Common myeloid progenitor, CD34-positive (primary cell): ENCODE measurements at places on chromosomes 7 and 10.

DNA sequence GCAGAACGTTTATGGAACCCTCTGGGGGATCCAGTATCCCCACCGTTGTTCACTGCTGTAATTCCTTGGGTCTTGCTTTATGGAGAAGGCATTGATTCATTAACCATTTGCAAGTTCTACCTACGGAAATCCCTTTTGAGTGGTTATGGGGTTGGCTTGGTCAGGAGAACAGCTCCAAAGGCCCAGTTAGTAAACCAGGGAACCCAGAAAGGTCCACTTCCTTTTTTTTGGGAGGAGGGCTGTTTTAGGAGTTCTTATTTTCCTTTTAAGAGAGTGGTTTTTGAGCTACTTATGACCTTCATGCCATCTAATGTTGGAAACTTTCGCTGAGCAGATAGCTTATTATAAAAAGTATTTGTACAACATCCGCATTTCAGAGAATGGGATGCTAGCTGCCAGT lies 1.3 kb downstream of the POR start:
- H3K27me3 ChIP-seq: no peaks in the 10 kb centered on the region
- no peaks in the 10 kb centered on the region for H3K36me3 ChIP-seq
- H3K27ac ChIP-seq: no peak overlapping the region
- peaks cover 5% of the 10 kb centered on the region for H3K4me1 ChIP-seq

DNA sequence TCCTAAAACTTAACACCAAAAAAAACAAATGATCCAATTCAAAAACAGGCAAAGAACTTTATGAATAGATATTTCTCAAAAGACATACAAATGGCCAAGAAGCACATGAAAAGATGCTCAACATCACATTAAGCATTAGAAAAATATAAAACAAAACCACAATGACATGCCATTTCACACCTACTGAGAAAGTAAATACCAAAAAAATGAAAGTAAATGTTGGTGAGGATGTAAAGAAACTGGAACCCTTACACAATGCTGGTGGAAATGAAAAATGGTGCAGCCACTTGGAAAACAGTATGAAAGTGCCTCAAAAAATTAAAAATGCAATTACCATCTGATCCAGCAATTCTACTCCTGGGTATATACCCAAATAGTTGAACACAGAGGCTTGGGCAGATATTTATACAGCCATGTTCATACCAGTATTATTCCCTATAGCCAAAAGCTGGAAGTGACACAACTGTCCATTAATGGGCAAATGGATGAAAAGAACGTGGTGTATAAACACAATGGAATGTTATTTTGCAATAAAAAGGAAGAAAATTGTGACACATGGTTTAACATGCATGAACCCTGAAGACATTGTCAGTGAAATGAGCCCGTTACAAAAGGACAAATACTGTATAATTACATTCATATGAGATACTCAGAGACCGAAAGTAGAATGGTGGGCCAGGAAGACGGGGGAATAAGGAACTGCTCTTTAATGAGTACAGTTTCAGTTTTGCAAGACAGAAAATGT lies 89.0 kb downstream of the JMJD1C start:
- peaks cover 1% of the 10 kb centered on the region for H3K36me3 ChIP-seq
- no peak overlapping the region for H3K27ac ChIP-seq
- peak; percentile 13 for DNase-seq
- H3K4me3 ChIP-seq: no peak overlapping the region

GRCh38 chr7:96663457-96663856 lies 46.2 kb downstream of the SEM1 start:
- peaks cover 5% of the 10 kb centered on the region for H3K4me1 ChIP-seq
- H3K4me3 ChIP-seq: no peak overlapping the region
- H3K36me3 ChIP-seq: no peaks in the 10 kb centered on the region
- no peak overlapping the region for H3K27ac ChIP-seq

- H3K27me3 ChIP-seq: no peaks in the 10 kb centered on the region
- H3K4me3 ChIP-seq: no peak overlapping the region
- DNase-seq: no peak
- no peaks in the 10 kb centered on the region for H3K4me1 ChIP-seq
Observed at GRCh38 chr7:155261031-155261985, 36.4 kb upstream of the INSIG1 start.

- H3K36me3 ChIP-seq: no peaks in the 10 kb centered on the region
- no peak for DNase-seq
- H3K4me3 ChIP-seq: no peak overlapping the region
- H3K27ac ChIP-seq: no peak overlapping the region
- H3K27me3 ChIP-seq: no peaks in the 10 kb centered on the region
Observed at GRCh38 chr7:10919923-10920322, 53.7 kb upstream of the PHF14 start.

GRCh38 chr10:83287374-83287773 lies 851.9 kb upstream of the GHITM start:
- H3K27ac ChIP-seq: no peak overlapping the region
- no peaks in the 10 kb centered on the region for H3K36me3 ChIP-seq
- no peak for DNase-seq
- no peaks in the 10 kb centered on the region for H3K27me3 ChIP-seq
- H3K4me3 ChIP-seq: no peak overlapping the region

- H3K27ac ChIP-seq: no peak overlapping the region
- H3K27me3 ChIP-seq: no peaks in the 10 kb centered on the region
- H3K4me1 ChIP-seq: peaks cover 7% of the 10 kb centered on the region
Observed at GRCh38 chr7:115124409-115124939, 202.6 kb downstream of the MDFIC start.

DNA sequence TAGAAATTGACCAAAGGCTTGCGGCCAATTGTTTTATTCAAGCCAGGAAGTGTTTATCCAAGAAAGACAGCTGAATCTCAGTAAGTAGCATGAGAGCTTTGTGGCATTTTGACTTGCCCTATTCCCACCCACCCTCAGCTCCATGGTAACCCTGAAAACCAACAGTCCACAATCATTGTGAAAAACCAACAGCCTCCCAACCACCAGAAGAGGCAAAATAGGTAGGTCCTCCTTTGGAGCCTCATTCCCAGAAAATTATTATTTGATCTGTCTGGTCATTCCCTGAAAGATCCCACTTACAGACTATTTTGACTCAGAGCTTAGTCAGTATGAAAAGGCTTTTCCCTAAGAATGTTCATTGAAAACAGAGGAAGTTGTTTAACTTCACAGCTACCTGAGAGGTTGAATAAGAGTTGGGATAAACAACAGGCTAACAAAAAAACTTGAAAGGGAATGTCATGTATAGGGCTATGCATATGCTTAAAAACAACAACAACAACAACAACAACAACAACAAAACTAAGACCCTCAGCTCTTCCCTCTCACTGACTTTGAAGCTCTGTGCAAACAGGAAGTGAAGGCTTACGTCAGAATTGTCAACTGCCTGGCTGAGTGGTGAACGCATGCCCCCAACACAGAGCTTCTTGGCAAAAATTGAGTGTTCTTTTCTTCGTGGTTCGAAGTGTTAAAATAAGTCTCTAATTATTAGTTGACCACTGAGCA lies 11.2 kb downstream of the KPNA7 start:
- no peak overlapping the region for H3K27ac ChIP-seq
- no peak overlapping the region for H3K4me3 ChIP-seq
- no peaks in the 10 kb centered on the region for H3K27me3 ChIP-seq

DNA sequence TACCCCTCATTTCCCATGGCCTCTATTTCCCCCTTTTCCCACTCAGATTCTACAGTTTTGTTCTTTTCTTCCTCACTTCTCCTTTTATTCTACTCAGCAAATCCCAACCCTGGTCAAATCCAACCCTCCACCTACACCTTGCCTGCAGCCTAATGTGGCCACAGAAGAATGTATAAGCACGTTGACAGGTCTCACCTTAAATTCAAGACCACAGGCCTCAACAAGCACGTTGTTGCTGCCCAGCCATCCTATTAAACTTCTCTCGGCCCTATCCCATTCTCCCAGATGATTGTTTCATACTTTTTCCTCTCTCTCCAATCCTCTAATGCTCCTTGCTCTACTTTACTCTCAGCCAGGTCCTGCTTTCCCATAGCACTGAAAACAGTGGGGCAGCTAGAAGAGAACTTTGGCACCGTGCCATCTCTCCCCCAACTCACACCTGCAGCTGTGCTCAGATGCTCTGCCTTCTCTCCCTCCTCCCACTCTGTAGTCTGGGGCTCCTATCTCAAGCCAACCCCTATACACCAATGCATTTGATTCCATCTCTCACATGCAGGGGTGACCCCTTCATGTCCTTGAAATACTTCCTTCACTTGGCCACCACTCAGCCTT lies 6.8 kb upstream of the EIF3A start:
- no peaks in the 10 kb centered on the region for H3K36me3 ChIP-seq
- H3K4me3 ChIP-seq: no peak overlapping the region
- no peak overlapping the region for H3K27ac ChIP-seq
- DNase-seq: no peak
- no peaks in the 10 kb centered on the region for H3K27me3 ChIP-seq

DNA sequence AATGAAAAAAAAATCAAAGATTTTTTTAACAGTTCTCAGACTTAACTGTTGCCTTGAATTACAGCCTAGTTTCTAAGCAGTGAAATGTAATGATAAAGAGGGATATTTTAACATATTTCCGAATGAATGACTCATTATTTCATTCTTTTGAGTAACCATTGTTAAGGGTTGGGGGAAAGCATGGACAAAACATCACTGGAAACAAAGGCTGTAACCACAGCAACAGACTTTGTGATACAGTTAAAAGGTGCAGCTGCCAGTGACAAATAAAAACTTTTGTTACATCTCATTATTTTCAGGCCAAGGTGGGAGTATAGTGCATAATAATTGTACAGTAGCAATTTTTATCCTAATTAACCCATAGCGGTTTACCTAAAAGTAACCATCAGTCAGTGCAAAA lies 172.6 kb downstream of the LRRTM3 start:
- H3K4me1 ChIP-seq: no peaks in the 10 kb centered on the region
- no peaks in the 10 kb centered on the region for H3K27me3 ChIP-seq
- no peaks in the 10 kb centered on the region for H3K36me3 ChIP-seq
- no peak for DNase-seq

DNA sequence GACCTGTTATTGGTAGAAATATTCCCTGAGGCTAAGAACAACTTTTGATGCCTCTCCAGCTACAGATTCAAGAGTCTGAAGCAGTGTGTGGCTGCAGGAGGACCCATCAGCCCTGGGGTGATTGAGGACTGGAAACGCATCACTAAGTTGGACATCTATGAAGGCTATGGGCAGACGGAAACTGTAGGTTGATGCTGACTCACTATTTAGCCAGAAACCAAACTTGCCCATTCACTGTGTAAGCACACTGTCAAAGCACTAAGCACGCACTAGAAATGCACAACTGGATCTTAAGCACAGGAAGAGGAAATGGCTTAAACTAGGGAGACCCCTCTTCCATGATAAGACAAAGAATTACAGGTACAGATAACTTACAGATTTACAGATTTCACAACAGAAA lies 20.8 kb downstream of the ACSM6 start:
- no peaks in the 10 kb centered on the region for H3K36me3 ChIP-seq
- H3K27ac ChIP-seq: no peak overlapping the region
- H3K4me1 ChIP-seq: peaks cover 24% of the 10 kb centered on the region

DNA sequence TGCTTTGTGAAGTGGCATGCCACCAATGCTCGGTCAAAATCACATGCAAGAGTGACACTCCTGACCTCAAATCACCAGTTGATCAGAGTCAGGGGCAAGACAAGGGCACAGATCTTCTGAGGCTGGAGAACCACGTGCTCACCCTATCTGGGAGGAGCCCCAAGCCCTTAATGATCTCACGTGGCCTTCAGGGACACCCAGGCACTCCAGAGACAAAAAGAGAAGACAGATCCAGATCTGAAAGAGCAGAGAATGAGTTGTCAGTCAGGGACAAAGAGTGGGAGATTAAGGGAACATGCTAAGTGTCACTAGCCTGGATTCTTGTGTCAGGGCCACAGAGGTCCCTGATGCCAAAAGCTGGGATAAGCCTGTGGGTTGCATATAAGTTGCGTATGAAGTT lies 134.3 kb downstream of the PLXNA4 start:
- H3K27ac ChIP-seq: no peak overlapping the region
- H3K27me3 ChIP-seq: no peaks in the 10 kb centered on the region
- no peak for DNase-seq
- H3K4me3 ChIP-seq: no peak overlapping the region

GRCh38 chr10:69375307-69376151 lies 41.2 kb downstream of the TACR2 start:
- no peak overlapping the region for H3K4me3 ChIP-seq
- peak; percentile 67 for DNase-seq
- H3K4me1 ChIP-seq: no peaks in the 10 kb centered on the region
- H3K36me3 ChIP-seq: peaks cover 21% of the 10 kb centered on the region
- H3K27ac ChIP-seq: no peak overlapping the region
- no peaks in the 10 kb centered on the region for H3K27me3 ChIP-seq

GRCh38 chr7:20786779-20787659 lies at the start of gene SP8:
Gene SP8, minus strand, starts transcription at chr7:20786886. Its CDS starts 88 bp downstream, at chr7:20786798.
- H3K27me3 ChIP-seq: peaks cover 95% of the 10 kb centered on the region
- no peak within 1 kb of the TSS for H3K27ac ChIP-seq
- no peaks in the 10 kb centered on the region for H3K36me3 ChIP-seq
- DNase-seq: peak; percentile 58
- peak within 1 kb of the TSS; percentile 37 for H3K4me3 ChIP-seq

- no peak overlapping the region for H3K4me3 ChIP-seq
- no peak for DNase-seq
- no peaks in the 10 kb centered on the region for H3K27me3 ChIP-seq
- no peaks in the 10 kb centered on the region for H3K36me3 ChIP-seq
Observed at GRCh38 chr10:78924319-78925003, 144.3 kb upstream of the ZMIZ1 start.

GRCh38 chr10:132892004-132892403 lies 50.4 kb downstream of the CFAP46 start:
- peaks cover 25% of the 10 kb centered on the region for H3K27me3 ChIP-seq
- H3K36me3 ChIP-seq: no peaks in the 10 kb centered on the region
- no peak for DNase-seq
- H3K4me3 ChIP-seq: no peak overlapping the region

DNA sequence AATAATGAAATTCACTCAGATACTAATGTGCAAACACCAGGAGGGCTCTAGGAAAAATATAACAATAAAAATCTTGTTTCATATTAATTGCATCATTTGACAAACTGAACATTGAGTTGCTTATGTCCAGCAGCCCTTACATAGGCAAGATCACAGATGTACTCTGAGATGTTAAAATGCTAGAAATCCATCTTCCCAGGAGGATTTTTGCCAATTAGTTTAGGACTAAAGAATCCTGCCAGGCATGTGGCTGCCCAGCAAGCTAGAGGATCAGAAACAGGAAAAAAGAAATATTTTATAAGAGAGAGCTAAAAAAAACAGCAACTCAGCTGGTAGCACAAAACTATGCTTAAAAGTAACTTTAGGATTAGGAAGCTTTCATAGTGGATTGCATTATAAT lies 407.8 kb downstream of the NXPH1 start:
- H3K4me1 ChIP-seq: no peaks in the 10 kb centered on the region
- H3K27ac ChIP-seq: no peak overlapping the region

- no peak overlapping the region for H3K4me3 ChIP-seq
- no peaks in the 10 kb centered on the region for H3K4me1 ChIP-seq
- H3K27me3 ChIP-seq: no peaks in the 10 kb centered on the region
- no peak for DNase-seq
Observed at GRCh38 chr7:16450366-16450765, 15.2 kb downstream of the SOSTDC1 start.
